ENCODE measurements at places on chromosomes 5 and 9.

GRCh38 chr5:17439956-17440355 lies 58.1 kb upstream of the TAF11L2 start:
- DNase-seq = no peak

- DNase-seq = no peak
Observed at GRCh38 chr5:94749042-94749441, 130.6 kb downstream of the SLF1 start.

- no peak for DNase-seq
Observed at GRCh38 chr5:56314529-56314928, 81.4 kb upstream of the ANKRD55 start.

- DNase-seq = no peak
Observed at GRCh38 chr9:79346350-79347020, 225.3 kb upstream of the TLE4 start.

DNA sequence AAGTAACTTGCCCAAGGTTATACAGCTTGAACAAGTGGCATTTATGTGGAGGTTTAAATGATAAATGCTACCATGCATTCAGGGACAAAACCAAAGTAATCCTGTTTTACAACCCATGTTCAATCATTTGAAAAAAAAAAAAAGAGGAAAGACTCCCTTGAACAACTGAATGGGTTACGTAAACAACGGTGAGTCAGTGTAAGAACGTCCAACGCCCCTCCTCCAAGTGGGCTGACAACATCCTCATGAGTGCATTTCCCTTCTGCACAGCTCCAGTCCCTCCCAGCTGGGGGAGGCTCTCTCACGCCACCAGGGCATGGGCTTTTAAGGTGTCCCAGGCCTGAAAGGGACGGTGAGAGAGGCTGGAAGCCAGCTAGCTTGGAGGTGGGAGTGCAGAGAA lies 90.0 kb downstream of the PRRT1B start:
- peak; percentile 70 for DNase-seq

DNA sequence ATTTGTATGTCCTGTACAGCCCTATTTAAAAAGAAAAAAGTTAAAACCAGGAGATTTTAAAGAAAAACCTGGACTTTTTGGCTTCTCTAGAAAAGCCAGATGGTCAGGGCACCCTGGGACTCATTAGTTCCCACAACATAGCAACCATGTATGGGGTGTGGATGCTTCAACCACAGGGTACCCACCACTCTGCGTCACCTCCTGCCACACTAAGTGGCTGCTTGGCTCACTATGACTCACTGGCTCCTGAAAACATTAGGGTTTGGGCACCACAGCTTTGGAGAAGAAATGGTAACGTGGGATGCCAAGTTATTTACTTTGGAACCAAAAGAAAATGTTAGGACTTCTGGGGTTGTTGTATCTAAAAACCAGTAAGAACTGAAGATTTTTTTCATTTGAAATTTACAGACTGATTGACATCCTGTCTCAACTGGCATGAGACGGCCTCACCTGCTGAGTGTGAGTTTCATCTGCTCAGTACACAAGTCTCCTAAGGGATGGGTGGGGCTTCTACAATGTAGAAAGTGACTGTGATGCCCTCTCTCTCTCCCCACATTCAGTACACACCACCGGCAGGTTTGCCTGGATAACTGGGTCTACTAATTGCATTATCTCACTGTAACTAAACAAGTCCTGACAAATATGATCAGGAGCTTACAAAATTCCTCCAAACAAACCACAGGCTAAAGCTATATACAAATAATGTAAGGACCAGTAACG lies 103.9 kb downstream of the ESM1 start:
- DNase-seq = peak; percentile 73

GRCh38 chr9:133207540-133208170 lies 1.4 kb downstream of the OBP2B start:
- no peak for DNase-seq

GRCh38 chr5:122099060-122099790 lies 21.2 kb upstream of the LOX start:
- no peak for DNase-seq

- DNase-seq = no peak
Observed at GRCh38 chr9:91825422-91825821, 124.6 kb downstream of the ROR2 start.

GRCh38 chr9:93087971-93088655 lies 7.9 kb upstream of the CARD19 start:
- DNase-seq = no peak

GRCh38 chr5:139867581-139867980 lies 72.0 kb downstream of the PSD2 start:
- DNase-seq = no peak

- no peak for DNase-seq
Observed at GRCh38 chr5:52920929-52921328, 68.2 kb upstream of the ITGA2 start.

GRCh38 chr9:112725961-112726360 lies 8.0 kb upstream of the INIP start:
- no peak for DNase-seq

All from stimulated activated effector memory CD8-positive, alpha-beta T cell treated with anti-CD3 and anti-CD28 coated beads, Interleukin-12 subunit alpha, Interleukin-12 subunit beta, amount 100 ng/mL, for 72 hours (primary cell).